Esophagus muscularis mucosa (tissue), 4 donors: ENCODE measurements at places on chromosomes 1 and 21. TPM values are rescaled to one million over a fixed set of nuclear protein-coding genes. Genes with fewer than 3 reads are reported as not detected.

Gene EBNA1BP2
- 49.8 TPM for total RNA-seq

Gene ACADM
- 71.1 TPM for total RNA-seq

Gene LIN28A
- not detected for total RNA-seq

Gene ZBTB8B
- total RNA-seq: 0.06 TPM

Gene PGLYRP3
- not detected for total RNA-seq
